ENCODE measurements at places on chromosomes 3 and 15. TPM values are rescaled to one million over a fixed set of nuclear protein-coding genes. Genes with fewer than 3 reads are reported as not detected.

FMN1 gene
- 3.4 TPM for total RNA-seq

- DNase-seq = peak; percentile 42
These were observed 124.4 kb upstream of the FOXB1 start for GRCh38 chr15:59879506-59880265.

DNA sequence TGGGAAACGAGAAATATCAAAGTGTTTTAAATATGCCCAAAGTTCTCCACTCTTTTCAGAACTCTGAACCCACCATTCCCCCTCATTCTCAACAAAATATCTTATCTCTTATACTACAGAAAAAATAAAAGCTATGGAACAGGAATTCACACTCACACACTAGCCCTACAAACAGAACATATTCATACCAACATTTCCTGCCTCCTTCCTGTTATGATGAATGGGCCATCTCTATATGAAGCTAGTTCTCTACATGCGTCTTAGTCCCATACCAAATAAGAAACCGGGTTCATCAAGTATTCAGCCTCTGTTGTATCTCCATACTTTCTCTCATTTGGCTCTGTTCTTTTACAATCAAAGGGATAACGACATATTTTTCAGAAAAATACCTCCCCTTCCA, 72.6 kb downstream of the PLSCR2 start:
- DNase-seq = no peak

- DNase-seq = no peak
These were observed 64.4 kb upstream of the FLNB start for GRCh38 chr3:57943525-57944495.

GRCh38 chr3:108301695-108302404, 5.5 kb downstream of the HHLA2 start:
- peak; percentile 59 for DNase-seq

DNA sequence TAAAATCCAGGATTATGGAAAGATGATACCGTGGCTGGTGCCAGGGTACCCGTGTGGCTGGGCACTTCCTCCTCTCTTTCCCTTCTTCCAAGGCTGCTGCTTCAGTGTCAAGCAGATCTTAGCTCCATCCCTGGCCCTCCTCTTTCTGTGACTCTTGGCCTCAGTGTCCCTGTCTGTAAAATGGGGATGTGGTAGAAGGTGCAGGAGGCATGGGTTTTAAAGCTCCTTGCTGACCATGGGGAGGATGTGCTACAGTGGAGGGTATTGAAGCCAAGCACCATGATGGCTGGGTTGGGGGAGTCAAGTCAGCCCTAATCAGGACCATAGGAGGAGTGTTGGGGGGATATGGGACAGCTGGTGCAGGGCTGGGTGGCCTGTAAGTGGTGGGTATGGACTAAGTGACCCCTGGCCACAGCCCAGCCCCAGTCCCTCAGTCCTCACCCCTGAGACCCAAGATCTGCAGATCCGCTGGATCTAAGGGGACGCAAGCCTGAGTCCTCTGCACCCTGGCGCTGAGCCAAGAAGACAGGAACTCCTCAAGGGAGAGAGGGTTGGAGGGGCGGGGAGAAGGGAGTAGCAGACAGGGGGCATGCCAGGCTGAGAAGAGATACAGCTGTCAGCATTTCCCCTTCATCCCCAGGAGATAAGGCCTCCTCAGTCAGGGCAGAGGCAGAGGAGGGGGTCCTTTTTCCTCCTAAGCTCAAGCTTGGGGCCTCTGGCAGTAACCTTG, 12.0 kb downstream of the PTH1R start:
- DNase-seq = no peak

GRCh38 chr3:42224658-42225421, 41.1 kb downstream of the CCK start:
- DNase-seq = no peak

Data from HT1080 (cell line).